CD4-positive, alpha-beta T cell treated with Interleukin-2 at 100 ng/mL for 4 hours (primary cell): ENCODE measurements at places on chromosomes 11 and 22.

- DNase-seq = no peak
Measured at GRCh38 chr11:122897606-122898210, 15.1 kb downstream of the JHY start.

- no peak for DNase-seq
Measured at GRCh38 chr22:26271427-26271826, 102.2 kb downstream of the SEZ6L start.

- no peak for DNase-seq
Measured at GRCh38 chr11:104148074-104148473, 15.9 kb downstream of the PDGFD start.

DNA sequence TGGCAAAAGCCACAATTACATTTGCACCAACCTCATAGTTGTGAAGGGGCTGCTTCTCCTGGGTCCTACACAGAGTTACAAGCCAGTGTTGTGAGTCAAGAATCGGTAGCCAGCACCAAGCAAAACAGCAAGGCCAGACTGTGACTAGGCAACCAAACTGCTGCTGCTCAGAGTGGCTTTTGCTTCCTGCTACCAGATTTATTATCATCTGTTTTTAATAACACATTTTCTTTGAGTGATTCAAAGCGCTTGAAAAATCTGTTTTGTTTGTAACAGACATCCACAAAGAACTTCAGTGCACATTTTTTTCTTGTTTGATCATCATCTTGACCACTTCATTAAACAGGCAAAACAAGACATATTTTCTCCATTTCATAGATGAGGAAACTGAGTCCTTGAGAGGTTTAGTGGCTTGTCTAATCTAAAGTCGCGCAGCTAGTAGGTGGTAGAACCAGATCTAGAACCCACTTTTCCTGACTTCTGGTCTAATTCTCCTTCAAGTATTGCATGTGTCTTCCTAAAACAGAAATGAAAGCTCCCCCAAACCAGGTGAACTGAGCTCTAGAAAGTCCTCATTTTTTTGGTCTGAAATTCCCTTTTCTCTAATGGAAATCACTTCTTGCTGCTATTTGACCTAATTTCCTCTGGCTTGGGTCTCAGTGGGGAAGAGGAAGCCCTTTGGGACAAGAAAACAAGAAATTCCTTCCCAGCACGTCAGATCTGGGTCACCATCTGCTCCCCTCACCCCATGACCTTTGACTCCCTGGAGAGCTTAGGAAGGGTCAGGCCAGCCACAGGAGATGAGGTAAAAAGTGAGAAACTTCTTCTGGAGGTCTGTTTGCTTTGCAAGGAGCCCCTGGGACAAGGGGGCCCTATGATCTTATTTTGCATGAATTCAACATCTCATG, 39.9 kb downstream of the CWC15 start:
- DNase-seq = no peak

DNA sequence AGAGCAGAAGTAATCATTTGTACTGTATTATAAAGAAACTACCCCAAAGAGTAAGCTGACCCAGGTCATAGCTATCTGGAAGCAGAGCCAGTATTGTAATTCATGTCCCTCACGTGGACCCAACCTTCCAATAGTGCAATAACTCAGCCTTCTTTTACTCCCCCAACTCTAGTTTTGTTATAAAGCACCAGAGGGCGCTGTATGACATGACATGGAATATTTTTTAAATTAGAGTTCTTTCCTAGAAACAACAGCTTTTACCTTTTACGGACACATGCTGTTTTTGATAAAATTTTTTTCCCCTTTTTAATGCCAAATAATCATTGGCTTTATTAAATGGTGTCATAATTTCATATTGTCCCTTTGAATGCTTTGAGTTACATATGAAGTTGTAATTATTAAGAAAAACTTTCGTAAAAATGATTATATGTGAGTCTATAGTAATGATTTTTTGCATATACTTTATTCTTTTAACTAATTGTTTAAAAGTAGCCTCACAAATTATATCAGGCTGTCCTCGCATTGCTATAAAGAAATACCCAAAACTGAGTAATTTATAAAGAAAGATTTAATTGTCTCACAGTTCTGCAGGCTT, 76.9 kb downstream of the DKK3 start:
- peak; percentile 47 for DNase-seq

DNA sequence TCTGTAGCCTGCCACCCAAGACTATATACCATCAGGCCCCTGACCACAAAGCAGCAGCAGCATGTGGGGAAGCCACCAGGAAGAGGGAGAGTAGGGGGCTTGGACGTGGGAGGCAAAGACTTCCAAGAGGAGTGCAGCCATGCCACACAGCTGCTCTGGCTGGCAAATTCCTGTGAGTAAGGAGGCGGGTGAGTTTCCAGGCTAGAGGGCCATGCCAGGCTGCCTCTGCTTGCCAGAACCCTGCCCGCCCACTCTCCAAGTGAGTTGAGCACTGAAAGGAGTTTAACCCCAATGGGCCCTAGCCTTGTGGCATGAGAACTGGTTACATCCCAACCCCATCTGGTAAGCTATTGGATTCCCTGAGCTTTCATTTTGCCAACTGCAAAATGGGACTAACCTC, 4.7 kb upstream of the DGAT2 start:
- DNase-seq = no peak

DNA sequence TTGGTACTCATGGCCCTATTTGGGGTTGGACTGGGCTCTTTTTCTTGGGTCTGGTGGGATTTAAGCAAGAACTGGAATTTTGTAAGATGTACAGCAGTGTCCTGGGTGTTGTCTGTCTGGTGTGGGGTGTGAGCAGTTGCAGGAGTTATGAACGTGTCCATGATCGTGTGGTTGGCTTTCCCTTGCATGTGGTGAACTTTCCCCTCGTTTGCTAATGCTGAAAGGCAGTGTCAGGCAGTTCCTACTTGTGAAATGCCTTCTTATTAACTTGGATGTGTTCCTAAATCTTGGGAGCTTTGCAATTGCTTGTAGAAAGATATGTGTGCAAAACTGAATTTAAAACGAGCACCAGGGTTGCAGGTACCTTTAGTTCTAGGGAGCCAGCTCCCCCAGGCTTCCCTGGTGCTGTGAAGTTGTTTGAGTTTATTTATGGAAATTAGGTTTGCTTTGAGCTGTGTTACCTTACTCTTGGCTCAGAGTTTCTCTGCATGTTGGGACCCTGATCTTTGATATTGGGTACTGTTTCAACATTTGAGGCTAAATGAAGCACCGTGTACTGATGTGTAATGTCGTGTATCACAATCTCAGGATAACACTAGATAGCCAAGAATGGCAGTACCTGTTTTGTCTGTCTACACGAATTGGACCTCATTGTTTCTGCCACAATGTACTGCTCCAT, 35.8 kb upstream of the HSD17B12 start:
- DNase-seq = no peak

GRCh38 chr11:130118165-130118564, 41.4 kb upstream of the ST14 start:
- DNase-seq = no peak

GRCh38 chr11:131687291-131688047, 317.1 kb downstream of the NTM start:
- no peak for DNase-seq

- no peak for DNase-seq
Measured at GRCh38 chr22:19984201-19984753, 32.3 kb downstream of the ARVCF start.

DNA sequence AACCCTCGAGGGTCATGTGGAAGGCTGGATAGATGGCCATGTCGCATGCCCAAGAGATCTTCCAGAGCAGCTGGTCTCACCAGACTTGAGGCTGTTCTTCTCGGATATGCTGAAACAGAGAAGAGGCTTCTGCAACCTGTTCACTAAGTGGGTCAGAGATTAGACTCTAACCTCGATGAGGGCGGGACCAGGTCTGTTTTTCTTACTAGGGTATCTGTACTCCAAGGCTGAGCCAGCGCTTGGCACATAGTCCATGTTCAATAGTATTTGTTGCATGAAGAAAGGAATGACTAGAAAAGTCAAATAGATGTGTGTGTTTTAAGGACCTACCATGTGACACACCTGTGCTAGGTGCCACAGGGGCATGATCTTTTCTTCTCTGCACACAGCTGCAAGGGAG, 43.6 kb downstream of the ABTB2 start:
- DNase-seq = no peak

GRCh38 chr11:35911013-35911412, 32.8 kb upstream of the LDLRAD3 start:
- DNase-seq = no peak

GRCh38 chr11:75341612-75342011, 9.8 kb downstream of the ARRB1 start:
- DNase-seq = no peak

DNA sequence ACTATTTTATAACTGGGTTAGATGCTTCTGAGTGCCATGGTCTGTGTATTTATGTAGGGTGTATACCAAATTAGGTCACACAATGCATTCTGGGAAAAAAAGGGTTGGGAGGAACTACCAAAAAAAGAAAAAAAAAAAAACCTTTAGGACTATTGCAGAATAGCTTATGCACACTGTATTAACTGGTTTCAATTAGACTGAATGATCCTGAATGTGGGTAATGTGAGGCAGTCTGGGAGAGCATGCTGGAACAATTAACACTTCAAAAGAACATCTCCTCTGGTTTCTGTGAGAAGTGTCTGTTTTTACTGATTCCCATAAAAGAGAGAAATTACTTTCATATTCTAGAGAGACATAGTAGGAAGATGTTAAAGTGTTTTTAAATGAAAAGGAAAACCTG, 521.3 kb downstream of the DLG2 start:
- DNase-seq = no peak

- no peak for DNase-seq
Measured at GRCh38 chr11:1167256-1167655, 9.5 kb downstream of the MUC5AC start.

DNA sequence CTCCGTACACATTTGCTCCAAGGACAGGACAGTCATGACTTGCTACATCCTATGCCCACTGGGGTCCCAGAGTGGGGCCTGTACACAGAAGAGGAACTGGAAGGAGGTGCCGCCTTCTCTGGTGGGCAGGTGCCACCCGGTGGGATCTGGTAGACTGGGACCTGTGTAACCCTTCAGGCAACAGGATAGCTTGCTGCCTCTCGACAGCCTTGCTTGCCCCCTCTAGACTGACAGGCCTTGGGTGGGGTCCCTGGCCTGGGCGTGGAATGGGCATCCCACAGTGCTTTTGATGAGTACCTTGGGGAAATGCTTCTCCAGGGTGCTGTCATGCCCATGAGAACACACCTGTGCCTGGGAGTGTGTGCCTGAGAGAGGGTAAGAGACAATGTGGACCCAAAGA, 15.8 kb downstream of the SHANK3 start:
- no peak for DNase-seq

- no peak for DNase-seq
Measured at GRCh38 chr11:39732001-39732400, 1727.5 kb downstream of the LRRC4C start.

DNA sequence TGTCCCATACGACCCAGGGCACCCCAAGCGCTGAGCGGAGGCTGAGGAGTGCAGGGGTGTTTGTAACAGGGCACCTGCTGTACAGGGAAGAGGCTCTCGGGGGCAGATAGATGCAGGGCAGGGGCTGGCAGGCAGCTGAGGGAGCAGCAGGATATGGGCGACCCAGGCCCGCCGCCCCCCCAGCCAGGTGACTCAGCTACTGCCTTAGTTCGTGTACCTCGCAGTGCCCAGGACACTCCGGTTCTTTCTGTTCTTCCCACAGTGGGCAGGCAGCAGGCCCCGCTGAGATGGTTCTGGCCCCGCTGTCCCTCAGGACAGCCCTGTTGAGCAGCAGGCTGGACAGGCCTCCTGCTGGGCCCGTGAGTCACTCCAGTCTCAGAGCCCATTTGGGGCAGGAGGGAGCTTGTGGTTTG, 16.2 kb downstream of the PHLDA2 start:
- DNase-seq = no peak

DNA sequence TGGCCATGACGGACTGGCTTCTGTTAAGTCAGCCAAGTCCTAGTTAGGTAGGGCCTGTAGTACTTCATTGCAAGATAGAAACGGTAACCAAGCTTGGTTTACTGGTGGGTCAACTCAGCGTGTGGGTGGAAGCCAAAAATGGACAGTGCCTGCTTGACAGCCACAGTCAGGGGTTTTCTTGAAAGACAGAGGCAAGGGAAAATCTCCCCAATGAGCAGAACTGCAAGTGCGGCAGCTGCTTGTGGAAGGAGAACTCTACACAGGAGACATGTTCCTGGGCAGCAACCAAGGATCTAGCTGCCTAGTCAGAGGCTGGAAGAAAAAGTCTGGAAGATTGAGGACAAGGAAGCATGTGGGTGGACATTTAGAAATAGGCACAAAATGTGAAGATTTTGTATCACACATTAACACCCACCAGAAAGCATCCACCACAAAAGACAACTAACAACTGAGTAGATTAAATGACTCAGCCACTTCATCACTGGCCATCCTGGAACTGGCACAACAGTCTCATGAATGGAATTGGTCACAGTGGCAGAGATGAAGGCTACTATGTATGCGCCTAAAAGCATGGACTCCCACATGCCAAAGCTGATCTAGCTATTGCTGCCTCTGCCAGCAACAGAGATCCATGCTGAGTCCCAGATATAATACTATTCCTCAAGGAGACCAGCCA, 40.9 kb upstream of the SCUBE2 start:
- no peak for DNase-seq

GRCh38 chr11:131642756-131643531, 272.5 kb downstream of the NTM start:
- no peak for DNase-seq
